T-cell (primary cell): ENCODE measurements at places on chromosomes 6 and 20. TPM values are rescaled to one million over a fixed set of nuclear protein-coding genes. Genes with fewer than 3 reads are reported as not detected.

The FERMT1 gene
- total RNA-seq, result not detected

The SMIM28 gene
- total RNA-seq, result not detected

The FGD2 gene
- total RNA-seq, result 7.4 TPM

The CD109 gene
- 1.0 TPM for total RNA-seq

- no peak for DNase-seq
These were observed 99.2 kb downstream of the MYLK4 start for GRCh38 chr6:2651536-2651935.

The GNMT gene
- total RNA-seq, result 0.93 TPM

The PPIL6 gene
- total RNA-seq, result 0.38 TPM

DNA sequence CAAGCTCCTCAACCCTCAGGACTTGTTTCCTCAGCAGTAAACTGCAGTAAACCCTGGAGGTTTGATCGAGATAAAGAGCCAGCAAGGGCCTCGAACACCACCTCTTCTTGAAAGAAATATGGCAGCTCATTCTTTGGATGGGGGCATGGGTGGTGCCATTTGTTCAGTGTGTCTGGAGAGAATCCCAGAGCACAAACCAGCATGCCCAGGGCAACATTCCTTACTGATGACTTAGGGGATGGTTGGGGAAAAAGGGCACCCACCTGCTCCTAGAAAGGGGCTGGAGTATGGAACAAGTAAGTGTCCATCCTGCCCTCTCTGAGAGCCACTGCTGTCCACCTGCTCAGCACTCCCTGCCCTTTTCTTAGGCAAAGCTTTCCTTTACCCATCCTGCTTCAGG is 31.3 kb upstream of the ZFAND3 start:
- no peak for DNase-seq

GRCh38 chr20:54470697-54471096 is 4.7 kb upstream of the DOK5 start:
- DNase-seq, result no peak

DNA sequence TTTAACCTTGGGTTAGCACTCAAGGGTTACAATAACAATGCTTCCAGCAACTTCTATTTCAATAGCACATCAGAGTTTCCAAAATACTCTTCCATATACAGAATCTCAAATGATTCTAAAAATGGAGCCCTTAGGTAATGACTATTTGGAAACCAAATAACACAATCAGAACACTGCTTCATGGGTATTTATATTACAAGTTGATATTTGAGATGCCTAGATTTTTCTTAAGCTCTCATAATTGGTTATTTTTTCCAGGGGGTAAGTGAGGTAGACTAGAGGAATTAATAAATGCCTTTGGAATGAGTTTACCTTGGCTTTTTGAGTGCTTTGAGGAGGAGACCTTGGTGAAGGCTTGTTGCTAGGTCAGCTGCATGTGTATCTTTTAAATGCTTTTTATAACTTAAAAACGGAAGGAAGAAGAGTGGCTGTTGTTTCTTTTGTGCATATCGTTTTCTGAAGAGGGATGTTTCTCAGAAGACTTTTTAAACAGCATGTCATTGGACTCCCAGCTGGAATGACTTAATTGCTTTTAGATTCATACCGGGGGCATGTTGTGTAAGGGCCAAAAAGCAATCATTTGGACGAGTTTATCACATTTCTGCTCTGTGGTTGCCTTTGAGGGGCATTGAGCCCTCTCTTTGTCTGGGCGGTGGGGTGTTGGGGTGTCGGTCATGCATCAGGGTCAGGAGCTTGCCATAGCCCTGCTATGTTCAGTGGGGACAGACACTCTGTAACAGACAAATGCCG is 186.0 kb downstream of the DTNBP1 start:
- DNase-seq, result no peak

DNA sequence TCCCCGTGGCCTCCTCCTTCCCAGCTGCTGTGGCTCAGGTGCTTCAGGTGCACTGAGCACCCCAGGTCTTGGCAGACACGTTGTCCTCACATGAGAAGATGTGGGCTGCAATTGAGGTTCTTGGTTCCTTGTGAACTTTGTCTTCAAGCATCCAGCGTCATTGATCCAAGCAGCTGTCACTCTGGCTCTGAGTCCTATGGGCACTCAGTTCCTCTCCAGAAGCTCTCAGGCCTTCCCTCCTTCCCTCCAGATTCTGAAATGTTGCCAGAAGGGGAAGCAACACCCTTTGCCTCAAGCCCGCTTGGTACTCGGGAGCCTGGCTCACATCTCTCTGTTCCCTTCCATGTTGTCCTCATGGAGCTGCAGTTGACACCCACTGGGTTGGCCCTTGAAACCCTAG is 8.4 kb upstream of the MRGBP start:
- no peak for DNase-seq

The SLC22A16 gene
- not detected for total RNA-seq

- DNase-seq, result no peak
These were observed 17.5 kb downstream of the NCR2 start for GRCh38 chr6:41352907-41353306.

DNA sequence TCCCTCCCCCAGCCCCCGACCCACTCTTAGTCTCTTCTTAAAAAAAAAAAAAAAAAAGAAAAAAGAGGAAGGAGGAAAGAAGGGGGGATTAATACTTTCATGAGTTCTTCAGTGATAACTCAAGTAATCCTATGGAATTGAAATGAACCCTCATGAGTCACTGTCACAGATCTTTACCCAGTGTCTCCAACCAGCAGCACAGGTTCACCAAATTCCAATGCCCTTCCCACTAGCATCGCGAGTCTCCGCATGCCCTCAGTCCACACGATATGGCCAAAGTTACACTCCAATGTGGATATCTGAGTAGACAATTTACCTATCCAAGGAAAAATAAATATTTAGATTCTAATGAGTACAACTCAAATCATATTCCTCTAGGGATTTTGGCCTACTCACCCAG is 74.5 kb downstream of the MDN1 start:
- no peak for DNase-seq

DNA sequence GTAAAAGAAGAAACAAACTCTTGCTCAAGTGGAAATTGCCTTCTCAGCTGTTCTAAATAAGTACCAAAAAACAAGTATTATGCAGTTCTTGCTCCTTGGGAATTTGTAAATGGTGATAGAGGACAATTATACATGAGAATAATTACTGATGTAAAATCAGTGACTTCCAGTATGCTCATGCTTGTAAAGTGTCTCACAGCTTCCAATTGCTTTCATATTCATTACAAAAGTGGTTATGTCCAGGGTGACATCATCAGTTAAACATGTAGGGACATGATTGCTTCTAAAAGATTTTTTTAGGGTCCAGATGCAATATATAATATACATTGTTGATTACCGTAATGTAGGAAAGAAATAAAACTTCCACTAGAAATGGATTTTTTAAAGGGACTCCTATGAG is 122.8 kb upstream of the B3GAT2 start:
- no peak for DNase-seq

- no peak for DNase-seq
These were observed 57.6 kb downstream of the PSMG4 start for GRCh38 chr6:3316331-3316730.

The SSTR4 gene
- not detected for total RNA-seq

The ECT2L gene
- total RNA-seq, result 0.06 TPM

- DNase-seq, result no peak
These were observed 10.9 kb downstream of the FKBP1A start for GRCh38 chr20:1381753-1382591.

The NKX2-2 gene
- total RNA-seq, result not detected
